Stromal cell of bone marrow (primary cell): ENCODE measurements at places on chromosomes 3 and 15.

DNA sequence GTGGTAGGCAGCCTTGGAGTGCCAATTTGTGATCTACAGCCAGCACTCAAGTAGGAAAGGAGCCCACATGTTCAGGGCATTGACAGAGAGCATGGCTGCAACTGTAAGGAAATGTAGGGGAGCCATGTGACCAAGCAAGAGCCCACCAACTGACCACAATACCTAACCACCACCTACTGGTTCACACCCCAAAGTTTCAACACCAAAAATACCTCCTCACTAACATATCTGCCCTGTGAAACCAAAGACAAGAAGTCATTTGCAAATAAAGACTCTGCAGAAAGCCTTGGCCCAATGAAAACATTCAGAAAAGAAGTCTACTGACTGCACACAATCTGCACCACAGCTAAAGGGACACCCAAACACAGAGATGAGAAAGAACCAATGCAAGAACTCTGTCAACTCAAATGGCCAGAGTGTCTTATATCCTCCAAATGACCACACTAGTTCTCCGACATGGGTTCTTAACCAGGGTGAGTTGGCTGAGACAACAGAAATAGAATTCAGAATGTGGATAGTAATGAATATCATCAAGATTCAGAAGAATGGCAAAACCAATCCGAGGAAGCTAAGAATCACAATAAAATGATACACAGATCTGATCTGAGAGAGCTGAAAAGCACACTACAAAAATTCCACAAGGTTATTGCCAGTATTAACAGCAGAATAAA lies 40.6 kb downstream of the SLC9C1 start:
- DNase-seq: no peak

DNA sequence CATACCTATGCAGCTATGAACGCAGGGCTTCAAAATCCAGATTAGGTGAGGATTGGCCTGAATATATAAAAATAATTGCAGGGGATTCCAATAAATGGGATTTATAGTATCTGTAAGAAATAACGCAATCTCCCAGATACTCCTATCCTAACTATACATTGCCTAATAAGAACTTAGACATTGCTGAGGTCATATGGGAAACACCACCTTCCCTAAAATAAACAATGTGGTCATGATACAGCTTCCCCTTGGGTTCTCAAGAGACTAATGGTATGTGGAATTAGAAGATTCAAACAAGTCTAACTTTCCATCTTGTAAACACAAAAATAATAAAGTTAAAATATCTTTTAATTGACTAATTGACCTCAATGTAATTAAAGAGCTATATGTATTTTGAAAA lies 28.2 kb downstream of the UBE3A start:
- DNase-seq: no peak

- no peak for DNase-seq
Measured at GRCh38 chr3:190024912-190025311, 95.8 kb downstream of the P3H2 start.

GRCh38 chr15:48006031-48006511 lies 114.7 kb upstream of the SLC24A5 start:
- no peak for DNase-seq

DNA sequence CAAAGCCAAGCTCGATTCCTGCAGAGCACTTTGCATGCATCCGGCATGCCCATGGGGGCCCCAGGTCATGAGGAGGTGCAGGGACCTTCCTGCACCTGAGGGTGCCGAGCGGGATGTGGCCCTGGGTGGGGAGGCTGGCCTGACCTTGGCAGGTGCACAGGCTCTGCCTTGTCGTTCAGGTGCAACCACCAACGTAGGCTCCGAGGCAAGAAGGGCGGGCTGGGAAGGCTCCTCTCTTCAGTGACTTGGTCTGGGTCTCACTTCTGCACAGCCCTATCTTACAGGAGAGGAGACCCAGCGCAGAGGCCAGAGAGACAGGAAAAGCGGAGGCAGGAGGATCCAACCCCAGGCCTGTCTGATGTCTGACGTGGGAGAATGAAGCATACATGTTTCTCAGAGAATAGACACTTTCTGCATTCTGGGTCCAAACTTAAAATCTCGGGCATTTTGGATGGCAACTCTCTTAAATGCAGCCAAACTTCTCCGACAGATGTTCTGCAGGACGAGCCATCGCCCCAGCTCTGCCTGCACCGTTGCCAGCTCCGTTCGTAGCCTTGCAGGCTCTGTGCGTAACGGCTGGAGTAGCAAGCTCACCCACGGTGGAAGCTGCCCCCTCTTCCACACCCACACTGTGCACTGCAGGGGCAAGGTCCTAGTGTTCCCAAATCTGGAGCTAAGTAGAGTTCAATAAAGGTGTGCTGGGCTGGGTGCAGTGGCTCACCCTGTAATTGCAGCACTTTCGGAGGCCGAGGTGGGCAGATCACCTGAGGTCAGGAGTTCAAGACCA lies 60.8 kb upstream of the SNRPA1 start:
- no peak for DNase-seq

DNA sequence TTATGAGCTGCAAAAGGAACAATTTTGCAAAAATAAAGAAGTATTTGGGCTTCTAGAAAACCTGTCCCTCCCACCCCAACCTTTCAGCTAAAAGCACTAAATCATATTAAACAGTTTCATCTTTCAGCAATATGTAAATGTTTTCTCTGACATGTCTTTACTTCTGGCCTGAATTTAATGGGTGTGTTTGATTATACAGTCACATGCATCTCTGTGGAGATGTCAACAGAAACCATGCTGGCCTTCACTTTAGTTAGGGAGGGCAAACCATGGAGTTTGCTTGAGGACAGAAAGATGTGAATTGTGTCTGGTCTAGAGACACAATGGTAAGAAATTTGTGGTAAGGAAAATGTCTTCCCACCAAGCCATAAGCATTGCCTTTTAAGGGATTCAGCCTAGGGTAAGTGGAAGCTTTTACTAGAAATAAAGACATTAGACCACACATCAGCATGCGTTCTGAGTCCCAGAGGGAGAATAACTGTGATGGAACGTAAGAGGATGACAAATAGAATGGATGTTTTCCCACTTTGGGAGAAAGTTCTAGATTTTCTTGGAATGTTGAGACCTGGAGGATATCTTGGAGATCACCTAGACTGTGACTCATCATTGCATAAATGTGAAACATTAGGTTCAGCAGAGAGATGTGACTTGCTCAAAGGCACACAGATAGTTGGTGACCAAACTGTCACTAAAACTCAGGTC lies 68.9 kb downstream of the ST8SIA2 start:
- no peak for DNase-seq

GRCh38 chr3:119582178-119582577 lies 2.9 kb downstream of the ADPRH start:
- DNase-seq: no peak

DNA sequence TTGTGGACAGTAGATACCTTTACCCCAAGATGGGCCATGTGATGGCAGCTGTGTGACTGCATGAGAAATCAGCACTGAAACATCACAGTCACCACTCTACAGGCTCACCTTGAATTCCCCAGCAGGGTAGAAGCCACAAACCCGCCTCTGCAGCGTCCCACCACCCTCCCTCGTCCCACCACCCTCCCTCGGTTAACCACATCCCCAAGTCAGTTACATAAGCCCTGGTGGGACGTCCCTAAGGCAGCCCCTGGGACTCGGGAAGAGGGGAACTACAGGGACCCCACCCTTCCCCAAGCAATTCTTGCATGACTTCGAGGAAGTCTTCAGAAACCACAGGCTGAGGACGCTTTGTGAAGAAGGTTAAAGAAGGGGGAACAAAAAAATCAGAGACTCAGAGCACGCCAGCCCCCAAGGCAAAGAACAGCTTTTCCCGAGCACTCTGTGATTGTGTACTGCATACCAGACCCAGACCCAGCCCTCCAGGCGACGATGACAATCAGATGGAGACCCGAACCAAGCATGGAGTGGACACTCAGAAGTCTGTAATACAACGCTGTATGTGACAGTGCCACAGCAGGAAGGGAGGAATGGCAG lies 60.5 kb downstream of the SH3BP5 start:
- DNase-seq: no peak

GRCh38 chr3:49411535-49411967 lies 225 bp downstream of the RHOA start:
- DNase-seq: no peak

- no peak for DNase-seq
Measured at GRCh38 chr3:113148284-113148683, 63.1 kb upstream of the BOC start.

DNA sequence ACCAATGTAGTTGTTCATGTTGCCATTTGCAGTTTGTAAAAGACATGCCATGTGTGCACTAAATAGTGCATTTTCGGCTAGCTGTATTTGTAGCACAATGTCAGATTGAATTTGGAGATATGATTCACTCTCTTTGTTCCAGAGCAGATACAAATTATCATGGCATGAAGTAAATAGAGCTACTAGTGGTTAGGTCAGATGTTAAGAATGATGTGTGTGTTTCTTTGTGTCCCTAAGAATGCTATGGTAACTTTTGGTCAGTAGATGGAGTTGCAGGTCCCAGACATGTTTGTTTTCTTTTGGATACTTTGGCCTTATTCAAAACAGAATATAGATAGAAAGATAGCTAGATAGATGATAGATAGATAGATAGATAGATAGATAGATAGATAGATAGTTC lies 595.8 kb downstream of the NLGN1 start:
- peak; percentile 55 for DNase-seq

DNA sequence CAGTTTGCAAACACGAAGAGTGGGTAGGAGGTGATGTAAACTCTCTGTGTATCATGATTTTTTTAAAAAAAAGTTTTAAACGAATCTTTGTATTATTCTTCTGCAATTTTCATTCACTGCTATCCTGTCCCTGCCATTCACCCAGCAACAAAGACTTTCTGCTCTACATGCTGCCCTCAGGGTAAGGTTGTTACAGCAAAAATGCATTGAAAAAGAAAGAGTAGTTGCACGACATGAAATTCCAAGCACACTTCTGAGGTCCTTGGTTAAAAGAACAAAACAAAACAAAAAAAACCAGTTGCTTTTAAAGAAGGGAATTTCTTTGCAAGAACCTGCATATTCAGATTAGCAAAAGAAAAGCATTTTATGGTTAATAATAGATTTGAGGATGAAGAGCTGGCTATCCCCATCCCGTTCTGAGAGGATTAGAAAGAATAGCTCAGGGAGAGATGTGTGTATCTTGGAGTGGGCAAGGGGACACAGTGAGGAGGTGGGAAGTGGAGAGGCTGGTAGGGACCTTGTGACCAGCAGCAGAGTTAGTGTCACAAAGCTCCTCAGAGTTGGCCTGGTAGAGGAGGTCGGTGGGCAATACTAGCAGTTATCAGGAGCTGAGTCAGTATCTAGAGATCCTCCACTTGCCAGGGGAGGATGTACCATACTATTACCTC lies 290.8 kb downstream of the NEK10 start:
- no peak for DNase-seq

DNA sequence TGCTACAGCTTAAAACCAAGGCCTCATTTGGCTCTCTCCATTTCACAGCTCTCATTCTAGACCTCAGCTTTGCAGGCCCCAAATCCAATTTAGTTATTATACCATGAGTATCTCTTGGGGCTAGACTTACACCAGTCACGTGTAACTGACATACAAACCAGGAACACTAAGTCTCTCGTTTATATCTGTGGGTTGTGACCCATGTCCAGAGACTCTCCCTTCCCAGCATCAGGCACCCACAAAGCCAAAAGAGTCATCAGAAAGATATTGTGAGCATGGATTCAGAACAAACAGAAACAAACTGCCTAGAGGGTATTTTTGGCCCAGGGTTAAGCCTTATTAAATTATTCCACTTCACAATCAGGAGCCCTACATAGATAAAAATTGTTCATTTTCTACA lies 5.6 kb upstream of the CCDC13 start:
- DNase-seq: peak; percentile 84

DNA sequence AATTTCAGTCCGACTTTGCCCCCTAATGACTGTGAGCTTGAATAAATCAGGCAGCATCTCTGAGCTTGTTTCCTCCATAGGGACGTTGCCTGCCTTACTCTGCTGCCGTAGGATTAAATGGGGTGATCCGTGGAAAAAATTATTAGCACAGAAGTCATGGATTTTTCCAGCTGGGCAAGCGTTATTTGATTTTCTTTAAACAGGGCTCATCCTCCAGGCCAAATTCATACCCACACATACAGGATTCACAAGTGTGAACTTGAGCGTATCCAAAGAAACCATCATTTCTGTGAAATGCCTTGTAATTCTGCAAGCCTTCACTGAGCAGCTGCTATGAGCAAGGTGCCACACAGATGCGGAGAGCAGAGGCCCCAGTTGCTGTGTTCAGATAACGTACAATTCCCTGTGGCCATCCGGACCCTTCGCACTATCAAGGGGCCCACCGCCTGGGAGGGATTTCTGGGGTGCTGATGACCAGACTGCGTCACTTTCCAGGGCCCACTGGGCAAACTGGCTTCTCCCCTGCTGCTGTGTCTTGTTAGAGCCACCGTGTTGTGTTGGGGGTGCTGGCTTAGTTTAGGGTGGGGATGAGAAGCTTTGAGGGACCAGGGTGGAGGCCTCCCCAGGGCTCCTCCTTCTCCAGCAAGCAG lies 61.4 kb downstream of the MGLL start:
- DNase-seq: no peak
